ENCODE measurements at places on chromosomes 1 and 21.

GRCh38 chr1:24070821-24071393, 41.0 kb downstream of the MYOM3 start:
- DNase-seq, result peak; percentile 80

GRCh38 chr1:167191958-167192357, 28.7 kb upstream of the POU2F1 start:
- no peak for DNase-seq

- peak; percentile 66 for DNase-seq
Measured at GRCh38 chr21:20997636-20998455, at the start of gene NCAM2. NCAM2 (plus strand) TSS chr21:20998409.

- DNase-seq, result no peak
Measured at GRCh38 chr1:37553598-37553926, 531 bp downstream of the SNIP1 start.

- DNase-seq, result no peak
Measured at GRCh38 chr1:201906336-201906735, 17.6 kb downstream of the SHISA4 start.

DNA sequence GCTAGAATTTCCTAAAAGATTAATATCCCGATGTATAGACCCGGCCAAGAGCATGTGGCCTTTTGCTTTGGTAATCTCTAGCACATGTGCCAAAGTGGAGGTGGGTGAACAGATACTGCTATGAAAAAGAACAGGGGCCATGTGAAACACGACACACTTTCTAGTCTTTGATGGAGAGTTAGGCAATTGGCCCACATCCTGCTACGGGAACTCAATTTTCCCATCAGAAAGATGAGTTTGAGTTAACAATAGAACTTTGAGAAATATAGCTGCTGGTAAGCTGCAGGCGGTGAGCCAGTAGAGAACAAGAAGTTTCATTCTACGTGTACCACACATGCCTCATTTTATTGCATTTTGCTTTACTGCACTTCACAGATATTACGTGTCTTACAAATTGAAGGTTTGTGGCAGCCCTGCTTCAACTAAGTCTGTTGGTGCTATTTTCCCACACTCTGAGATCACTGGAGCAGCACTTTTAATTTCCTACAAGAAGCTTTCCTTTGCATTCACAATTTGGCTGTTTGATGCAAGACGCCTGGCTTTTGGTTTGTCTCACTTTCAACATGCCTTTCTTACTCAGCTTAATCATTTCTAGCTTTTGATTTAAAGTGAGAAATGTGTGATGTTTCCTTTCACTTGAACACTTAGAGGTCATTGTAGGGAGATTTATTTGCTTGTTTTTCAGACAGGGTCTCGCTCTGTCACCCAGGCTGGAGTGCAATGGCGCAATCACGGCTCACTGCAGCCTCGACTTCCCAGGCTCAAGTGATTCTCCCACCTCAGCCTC, 46.3 kb downstream of the HTR6 start:
- DNase-seq, result no peak

- DNase-seq, result peak; percentile 27
Measured at GRCh38 chr1:179955287-179955680, 674 bp downstream of the CEP350 start.

- DNase-seq, result no peak
Measured at GRCh38 chr1:231871878-231872277, 245.3 kb downstream of the DISC1 start.

DNA sequence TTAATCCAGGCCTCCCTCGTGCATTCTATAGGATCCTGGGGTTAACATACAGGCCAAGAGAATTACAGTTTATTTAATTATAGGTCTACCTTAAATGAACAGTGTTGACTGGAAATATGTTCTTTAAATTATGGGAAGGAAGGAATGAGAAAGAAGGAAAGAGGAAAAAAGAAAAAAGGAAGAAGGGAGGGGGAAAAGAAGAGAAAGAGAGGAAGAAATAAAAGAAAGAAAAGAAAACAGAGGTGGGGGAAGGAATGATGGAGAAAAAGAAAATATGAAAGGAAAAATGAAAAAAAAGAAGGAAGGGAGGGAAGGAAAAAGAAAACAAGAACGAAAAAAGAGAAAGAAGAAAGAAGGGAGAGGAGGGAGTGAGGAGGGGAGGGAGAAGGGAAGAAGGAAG, 38.5 kb downstream of the WNT9A start:
- no peak for DNase-seq

GRCh38 chr1:39110325-39110851, 84.2 kb downstream of the NDUFS5 start:
- no peak for DNase-seq

DNA sequence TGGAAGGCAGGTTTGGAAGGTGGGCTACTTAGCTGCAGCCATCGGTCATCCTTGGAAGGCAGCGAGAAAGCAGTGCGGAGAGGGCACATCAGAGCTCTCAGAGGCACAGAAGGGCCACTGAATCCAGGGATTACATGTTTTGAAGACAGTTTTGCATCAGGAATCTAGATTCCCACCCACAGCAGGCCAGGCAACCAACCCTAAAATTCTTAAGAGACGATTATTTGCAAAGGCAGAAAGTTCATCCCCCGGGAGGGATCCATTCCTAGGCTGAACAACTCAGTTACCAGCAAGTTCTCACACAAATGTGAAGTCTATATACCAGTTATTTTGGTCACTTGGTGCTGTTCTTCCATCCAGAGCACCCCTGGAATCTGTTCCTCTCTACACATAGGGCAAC, 457.3 kb upstream of the VAMP3 start:
- DNase-seq, result no peak

GRCh38 chr1:116531917-116532316, 38.9 kb downstream of the CD58 start:
- no peak for DNase-seq

- DNase-seq, result no peak
Measured at GRCh38 chr21:19120591-19120990, 717.0 kb upstream of the TMPRSS15 start.

- DNase-seq, result no peak
Measured at GRCh38 chr1:219126377-219126776, 47.3 kb upstream of the LYPLAL1 start.

DNA sequence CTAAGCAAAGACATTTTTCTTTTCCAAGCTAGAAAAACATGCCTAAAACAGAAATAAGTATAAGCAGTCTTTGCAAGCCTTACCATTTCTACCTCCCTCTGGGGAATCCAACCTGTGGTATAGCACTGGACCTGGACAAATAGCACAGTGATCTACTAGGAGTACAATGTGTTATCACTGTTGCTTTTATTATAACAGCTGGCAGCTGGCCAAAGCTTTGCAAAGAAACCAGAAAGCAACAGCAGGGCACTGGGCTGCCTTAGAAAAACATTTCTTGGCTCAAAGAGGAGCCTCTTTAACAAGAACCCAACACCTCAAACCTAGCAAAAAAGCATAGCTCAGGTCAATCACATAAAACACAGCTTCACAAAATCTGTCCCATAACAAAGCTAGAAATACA, 294.5 kb upstream of the GREM2 start:
- DNase-seq, result no peak

DNA sequence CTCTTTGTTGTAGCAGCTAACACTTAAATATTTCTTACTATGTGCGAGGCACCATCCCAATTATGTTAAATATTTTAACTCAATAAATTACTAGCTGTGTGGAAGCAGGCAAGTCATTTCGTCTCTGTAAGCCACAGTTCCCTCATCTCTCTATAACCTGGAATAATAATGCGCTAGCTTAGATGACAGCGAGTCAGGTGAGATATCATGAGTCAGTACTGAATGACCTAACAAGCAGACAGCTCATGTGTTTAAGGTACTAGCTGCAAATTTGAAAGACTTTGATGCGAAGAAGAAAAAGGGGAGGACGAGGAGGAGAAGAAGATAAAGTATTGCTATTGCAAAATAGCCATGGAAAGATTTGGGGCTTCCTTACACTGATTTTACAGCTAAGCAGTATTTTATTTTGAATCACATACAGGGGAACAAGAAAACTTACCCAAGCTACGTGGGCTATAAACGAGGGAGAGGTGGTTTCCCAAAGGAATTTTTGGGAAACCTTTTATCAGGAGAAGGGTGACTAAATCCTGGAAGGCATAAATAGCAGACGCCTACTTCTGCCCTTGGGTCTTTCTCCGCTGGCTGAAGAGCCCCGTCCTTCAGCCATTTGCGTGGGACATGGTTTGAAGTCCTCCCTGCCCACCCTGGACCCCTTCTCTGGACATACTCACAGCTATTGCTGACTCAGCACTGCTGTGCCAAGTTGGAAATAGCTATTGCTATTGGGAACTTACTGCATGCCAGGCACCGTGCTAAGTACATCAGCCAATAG, 8.9 kb downstream of the CITED4 start:
- no peak for DNase-seq

DNA sequence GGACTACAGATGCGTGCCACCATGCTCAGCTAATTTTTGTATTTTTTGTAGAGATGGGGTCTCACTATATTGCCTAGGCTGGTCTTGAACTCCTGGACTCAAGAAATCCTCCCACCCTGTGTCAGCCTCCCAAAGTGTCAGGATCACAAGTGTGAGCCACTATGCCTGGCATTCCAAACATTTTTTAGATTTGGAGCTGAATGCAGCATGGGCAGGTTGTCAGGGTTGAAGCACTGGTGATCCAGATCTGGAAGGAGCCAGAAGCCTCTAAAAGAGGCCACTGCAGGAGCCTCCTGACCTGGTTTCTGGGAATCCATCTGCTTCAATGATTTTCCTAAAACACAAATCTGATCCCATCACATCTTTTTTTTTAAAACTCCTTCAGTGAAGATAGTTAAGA, 1.8 kb upstream of the CTPS1 start:
- no peak for DNase-seq

DNA sequence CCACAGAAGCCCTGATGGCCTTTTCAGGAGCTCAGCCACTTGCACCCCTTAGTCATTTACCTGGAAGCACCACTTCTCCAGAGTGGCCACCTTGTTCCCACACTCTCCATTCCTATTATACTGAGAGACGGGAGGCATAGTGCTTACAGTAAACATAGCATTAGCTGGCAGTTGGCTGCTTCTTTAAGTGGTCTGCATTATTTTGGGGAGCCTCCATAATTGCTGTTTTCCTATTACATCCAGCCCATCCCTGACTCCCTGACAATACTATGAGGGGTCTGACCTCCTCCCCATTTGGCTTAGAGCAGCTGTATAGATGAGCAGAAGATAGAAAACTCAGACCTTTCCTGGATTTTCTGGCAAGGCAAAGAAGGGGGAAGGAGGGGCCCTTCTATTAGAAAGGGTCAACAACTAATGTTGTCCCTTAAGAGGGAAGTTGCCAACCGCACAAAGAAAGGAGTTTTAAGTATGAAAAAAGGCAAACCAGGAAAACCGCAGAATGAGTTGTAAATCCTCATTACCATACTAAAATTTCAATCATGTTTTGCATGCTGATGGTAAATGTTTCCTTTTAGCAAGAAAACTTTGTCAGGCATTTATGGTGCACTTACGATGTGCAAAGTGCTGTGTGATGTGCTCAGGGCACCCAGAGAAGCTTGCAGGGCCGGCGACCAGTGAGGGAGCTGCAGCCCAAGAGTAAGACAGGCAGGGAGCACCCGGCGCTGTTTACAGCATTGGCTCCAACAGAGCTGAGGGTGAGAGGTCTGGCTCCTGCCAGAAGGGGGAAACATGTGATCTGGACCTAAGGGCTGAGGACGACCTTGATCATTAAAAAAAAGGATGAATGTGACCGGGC, 167.3 kb downstream of the ZZZ3 start:
- no peak for DNase-seq

DNA sequence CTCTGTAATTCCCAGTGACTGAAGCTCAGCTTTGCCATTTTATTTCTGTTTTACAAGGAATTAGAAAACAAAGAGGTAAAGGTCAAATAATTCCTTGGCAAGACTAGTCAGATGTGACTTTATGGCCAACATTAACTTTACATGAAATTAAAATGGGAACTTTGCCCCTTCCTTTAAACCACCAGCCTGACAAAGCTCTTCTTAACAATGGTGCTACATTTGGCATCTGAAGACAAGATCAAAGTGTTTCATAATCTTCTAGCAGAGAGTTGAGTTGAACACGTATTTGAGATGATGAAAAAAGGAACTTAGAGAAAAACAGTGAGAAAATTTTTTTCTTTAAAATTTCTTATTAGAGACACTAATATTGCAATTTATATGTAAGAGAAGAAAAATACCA, 193.8 kb downstream of the AK5 start:
- no peak for DNase-seq

DNA sequence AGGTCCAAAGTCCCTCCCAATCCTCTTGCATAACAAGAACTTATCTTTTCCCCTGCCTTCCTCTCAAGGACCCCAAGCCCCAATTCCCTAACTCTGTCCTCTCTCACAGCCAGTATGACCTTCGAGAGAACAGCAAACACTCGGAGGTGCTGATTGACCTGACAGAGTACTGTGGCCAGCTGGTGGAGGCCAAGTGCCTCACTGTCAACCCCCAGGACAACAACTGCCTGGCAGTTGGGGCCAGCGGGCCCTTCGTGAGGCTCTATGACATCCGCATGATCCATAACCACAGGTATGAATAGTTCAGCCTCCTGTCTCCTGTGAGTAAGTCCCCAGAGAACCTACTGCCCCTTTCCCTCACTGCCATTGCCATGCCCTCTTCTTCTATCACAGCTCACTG, 29.9 kb upstream of the TMEM222 start:
- DNase-seq, result no peak

DNA sequence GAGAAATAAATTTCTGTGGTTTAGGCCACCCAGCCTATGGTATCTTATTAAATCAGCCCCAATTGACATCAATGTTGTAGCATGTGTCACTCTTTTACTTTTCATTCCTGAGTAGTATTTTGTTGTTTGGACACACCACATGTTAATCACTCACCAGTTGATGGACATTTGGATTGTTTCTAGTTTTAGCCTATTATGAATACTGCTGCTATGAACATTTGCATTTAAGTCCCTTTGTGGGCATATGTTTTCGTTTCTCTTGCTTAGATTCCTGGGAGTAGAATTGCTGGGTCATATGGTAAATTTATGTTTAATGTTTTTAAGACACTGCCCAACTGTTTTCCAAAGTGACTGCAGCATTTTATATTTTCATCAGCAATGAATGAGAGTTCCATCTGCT, 50.2 kb upstream of the NUF2 start:
- no peak for DNase-seq

- DNase-seq, result peak; percentile 2
Measured at GRCh38 chr1:203177470-203178039, 1.9 kb upstream of the MYBPH start.

DNA sequence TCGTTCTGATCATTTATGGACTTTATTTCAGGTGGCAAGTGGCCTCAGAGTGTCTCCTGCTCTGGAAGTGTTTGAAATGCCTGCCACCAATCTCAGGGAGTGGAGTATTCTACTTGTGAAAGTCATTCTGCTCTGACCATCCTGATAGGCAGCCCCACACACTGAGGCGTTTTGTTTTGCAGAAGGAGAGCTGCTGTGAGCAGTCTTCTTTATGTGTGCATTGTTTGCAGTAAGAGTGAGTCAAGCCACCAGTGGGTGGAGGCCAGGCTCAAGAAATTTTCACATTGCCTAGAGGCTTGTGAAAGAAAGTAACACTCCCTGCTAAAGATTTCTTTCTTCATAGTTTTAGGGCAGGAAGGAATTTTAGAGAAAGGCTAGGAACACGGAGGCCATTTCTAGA, 204.4 kb downstream of the SLC35F3 start:
- no peak for DNase-seq
